ENCODE measurements at places on chromosomes 6 and 20.

- DNase-seq: no peak
These were observed 146.9 kb downstream of the MACROD2 start for GRCh38 chr20:14142171-14142570.

- DNase-seq: no peak
These were observed 9.5 kb downstream of the NT5E start for GRCh38 chr6:85459224-85459901.

- no peak for DNase-seq
These were observed 2.7 kb upstream of the PAX1 start for GRCh38 chr20:21702553-21703470.

- no peak for DNase-seq
These were observed 2.2 kb upstream of the SDCBP2 start for GRCh38 chr20:1331101-1331500.

DNA sequence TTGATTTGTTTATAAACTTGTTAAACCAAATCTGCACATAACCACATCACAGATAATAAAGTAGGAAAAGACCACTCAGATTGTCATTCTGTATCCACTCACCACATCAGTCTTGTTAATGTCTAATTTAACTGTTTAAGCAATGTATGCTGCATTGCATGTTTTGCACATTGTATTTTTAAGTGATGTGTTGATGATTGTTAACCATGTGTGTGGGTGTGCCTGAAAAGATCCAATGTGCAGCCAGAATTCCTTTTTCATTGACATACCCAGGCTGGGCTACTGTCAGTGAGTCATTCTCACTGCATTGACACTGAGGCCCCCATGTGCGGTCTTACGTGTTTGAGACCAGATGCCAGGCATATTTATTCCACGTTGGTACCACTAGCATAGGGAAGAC is 167.3 kb downstream of the TRMT11 start:
- no peak for DNase-seq

GRCh38 chr6:50185006-50185405 is 135.3 kb upstream of the DEFB112 start:
- no peak for DNase-seq

DNA sequence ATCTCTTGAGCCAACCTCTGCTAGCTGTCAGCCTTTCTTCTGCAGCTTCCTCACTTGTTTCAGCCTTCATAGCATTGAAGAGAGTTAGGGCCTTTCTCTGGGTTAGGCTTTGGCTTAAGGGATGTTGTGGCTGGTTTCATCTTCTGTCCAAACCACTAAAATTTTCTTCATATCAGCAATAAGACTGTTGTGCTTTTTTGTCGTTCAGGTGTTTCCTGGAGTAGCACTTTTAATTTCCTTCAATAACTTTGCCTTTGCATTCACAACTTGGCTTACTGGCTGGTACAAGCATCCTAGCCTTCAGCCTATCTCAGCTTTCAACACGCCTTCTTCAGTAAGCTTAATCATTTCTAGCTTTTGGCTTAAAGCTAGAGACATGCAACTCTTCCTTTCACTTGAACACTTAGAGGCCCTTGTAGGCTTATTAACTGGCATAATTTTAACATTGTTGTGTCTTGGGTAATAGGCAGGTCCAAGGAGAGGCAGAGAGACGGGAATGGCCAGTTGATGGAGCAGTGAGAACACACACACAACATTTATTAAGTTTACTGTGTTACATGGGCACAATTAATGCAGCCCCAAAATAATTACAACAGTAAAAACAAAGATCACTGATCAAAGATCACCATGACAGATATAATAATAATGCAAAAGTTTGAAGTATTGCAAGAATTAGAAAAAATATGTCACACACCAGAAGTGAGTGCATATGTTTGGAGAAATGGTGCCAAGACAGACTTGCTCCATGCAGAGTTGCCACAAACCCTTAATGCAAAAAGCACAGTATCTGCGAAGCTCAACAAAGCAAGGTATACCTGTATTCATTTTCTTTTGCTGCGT is 98.6 kb downstream of the HIVEP1 start:
- DNase-seq: no peak

GRCh38 chr6:28903686-28904085 is 20.1 kb downstream of the TRIM27 start:
- no peak for DNase-seq

DNA sequence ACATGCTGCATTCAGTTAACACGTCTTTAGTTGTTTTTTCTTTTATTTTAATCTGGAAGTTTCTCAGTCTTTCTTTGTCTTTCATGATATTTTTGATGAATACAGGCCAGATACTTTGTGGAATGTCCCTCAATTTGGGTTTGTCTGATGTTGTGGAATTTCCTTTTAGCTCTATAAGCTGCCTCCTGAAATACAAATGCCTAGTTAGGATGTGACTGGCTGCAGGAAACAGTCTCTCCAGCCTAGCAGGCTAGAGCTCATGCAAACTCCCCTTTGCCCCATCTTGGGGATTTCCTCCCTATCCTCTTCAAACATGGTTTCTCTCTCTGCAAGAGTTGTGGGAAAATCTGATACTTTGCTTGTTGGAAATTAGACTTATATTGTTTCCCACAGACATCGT is 89.3 kb upstream of the JAG1 start:
- DNase-seq: no peak
